ENCODE measurements at places on chromosomes 6 and 20. TPM values are rescaled to one million over a fixed set of nuclear protein-coding genes. Genes with fewer than 3 reads are reported as not detected.

DNA sequence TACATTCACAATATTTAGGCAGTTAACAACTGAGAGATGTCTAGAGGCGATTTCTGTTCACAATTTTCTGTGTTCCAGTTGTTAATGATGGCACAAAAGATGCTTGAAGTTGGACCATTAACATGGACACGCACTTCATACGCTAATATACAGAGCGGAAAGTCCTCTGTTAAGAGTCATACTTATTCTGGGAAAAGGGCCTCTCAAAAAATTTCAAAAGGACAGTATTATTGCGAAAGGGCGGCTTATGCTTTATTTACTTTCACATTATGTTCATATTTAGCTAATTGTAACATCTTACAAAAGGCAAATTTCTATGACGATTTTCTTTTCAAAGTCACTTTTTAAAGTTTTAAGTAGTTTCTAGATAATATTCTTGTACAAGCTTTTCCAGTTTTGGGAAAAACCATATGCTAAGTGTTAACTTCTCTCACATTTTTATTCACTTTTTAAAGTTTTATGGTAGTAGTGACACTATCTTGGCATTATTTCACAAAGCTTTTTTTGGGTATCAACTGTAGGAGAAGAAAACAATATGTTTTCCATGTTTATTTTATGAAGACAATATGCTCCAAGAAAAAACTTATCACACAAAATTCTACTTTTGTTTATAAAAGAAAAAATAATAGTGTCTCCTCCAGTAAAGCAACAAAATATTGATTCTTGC lies 62.3 kb downstream of the MAP7 start:
- DNase-seq: no peak

The SASH1 gene
- total RNA-seq: 23.1 TPM

- DNase-seq: no peak
Measured at GRCh38 chr6:136303516-136303915, 13.9 kb upstream of the BCLAF1 start.

DNA sequence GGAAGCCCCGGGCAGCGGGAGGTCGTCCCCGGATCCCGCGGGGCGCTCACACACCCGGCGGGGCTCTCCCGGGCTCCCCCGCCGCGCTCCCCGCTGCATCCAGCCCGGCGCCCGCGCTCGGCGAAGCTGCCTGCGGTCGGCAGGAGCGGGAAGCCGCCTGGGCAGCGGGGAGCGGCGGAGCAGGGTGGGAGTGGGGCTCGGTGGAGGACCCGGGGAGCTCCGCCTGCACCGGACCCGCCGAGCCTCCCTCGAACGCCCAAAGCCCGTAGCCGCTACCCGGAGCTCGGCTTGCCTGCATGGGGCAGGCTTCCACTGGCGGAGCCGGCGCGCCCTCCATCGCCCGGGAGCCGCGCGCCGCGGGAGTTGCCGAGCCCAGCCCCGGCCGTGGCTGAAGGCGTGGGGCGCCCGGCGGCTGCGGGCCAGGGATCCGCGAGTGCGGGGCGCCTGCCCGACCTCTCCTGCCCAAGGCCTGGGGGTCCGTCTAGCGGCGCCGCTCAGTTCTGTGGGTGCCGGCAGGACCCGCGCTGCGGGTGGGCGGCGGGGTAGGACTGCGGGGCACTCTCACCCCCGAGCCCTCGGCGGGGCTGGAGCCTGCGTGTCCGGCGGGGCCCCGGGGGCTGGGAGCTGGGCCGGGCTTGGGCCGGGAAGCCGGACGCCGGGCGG lies 671 bp downstream of the CDH4 start:
- DNase-seq: peak; percentile 23
